ENCODE measurements at places on chromosomes 16 and 17.

DNA sequence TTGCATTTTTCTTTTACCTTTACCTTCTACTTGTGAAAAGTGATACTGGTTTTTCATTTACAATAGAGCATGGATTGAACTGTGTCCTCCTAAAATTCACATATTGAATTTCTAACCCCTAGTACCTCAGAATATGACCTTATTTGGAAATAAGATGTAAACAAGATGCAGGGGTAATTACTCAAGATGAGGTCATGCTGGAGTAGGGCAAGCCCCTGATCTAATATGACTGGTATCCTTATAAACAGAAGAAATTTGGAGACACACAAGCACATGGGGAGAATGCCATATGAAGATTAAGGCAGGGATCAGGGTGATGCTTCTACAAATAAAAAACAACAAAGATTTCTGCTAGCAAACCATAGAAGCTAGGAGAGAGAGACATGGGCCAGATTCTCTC is 12.2 kb downstream of the MYH13 start:
- no peak for DNase-seq

GRCh38 chr17:80949451-80950421 is 41.9 kb upstream of the CHMP6 start:
- no peak for DNase-seq

DNA sequence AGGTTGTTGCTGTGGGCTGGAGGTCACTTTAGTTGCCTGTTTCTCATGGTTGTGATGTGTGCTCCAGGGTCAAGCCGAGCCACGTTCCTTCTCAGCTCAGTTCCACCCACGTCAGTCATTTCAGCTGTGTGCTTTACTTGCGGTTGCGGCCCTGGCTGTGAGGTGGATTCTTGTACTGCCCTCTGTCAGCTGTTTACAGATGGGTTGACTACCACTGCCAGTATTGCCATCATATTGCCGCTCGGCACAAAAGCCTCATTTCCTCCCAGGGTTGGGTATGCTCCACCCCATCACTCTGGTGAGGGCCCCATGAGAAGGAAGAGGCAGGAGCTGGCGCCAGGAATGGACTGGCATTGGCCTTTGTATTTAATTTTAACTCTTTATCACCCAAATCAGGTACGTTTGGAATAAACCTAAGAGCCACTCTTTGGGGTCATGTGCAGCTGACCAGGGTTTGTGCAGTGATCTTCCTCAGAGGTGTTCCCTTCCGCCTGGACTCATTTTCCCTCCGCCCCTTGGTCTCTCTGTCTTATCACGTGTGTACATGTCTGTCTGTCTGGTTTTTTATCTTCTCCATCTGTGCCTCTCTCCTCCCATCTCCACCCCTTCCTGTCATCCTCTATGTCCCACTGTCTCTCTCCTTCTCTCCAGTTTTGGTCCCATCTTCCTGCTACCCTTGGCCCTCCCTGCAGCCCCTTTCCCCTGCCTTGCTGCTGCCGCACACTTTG is 25.0 kb downstream of the METTL22 start:
- DNase-seq: no peak

DNA sequence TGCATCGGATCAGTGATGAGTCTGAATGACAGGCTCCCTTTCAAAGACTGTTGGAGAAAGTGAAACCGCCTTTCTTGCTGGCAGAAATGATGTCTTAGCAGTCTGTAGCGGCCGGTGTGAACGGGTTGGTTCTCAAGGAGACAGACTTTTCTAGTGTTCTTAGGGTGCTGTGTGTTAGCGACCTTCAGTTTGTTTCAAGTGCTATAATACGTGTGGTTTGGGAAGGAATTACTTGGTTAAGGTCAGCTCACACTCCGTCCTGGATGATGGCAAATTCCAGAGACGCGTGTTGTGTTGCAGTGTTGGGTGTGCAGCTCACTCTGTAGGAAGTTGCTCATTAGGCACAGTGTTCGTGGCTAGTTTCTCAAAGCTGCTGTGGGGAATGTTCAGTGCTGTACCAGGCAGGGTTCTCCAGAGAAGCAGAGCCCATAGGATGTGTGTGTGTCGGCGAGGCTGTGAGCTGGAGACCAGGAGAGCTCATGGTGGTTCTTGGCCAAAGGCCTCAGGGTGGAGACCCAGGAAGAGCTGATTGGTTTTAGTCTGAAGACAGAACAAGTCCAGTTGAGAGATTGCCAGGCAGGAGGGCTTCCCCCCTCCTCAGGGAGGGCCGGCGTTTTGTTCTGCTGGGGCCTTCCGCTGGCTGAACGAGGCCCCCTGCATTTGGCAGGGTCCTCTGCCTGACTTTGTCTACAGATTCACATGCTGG is 37.6 kb downstream of the ZNF750 start:
- no peak for DNase-seq

- peak; percentile 38 for DNase-seq
Observed at GRCh38 chr17:41801374-41802271, 10.1 kb downstream of the P3H4 start.

GRCh38 chr17:49862781-49863331 is 15.0 kb upstream of the TAC4 start:
- DNase-seq: no peak

GRCh38 chr16:66254751-66255150 is 111.7 kb upstream of the CDH5 start:
- no peak for DNase-seq

GRCh38 chr17:76264425-76264754 is 758 bp upstream of the UBALD2 start:
- DNase-seq: no peak

GRCh38 chr16:90020838-90021382 is 1.7 kb upstream of the DBNDD1 start:
- no peak for DNase-seq
